ENCODE measurements at places on chromosomes 3 and 15.
A peak's percentile ranks its signal among the peaks of the same experiment; 100 is the strongest.

DNA sequence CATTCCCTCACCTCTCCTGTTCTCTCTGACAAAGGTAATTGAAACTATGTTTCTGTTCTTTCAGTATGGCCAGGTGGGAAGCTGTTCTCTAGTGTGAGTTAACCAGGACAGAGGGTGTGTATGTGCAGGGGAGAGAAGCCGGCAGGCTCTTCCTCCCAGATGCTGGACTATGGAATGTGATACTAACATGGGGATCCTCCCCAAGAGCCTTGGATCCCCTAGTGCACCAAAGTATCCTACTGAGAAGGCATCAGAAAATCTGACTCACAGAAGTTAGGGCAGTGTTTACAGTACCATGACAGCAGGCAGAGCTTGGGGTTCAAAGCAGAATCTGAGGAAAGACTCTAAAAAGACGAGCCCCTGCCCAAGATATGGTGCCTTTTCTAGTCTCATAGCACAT is 123.1 kb downstream of the APBA2 start:
- no peak for DNase-seq

- no peak for DNase-seq
These were observed 122.3 kb upstream of the MBNL1 start for GRCh38 chr3:152146461-152146860.

- DNase-seq: no peak
These were observed 1013.6 kb downstream of the ROBO1 start for GRCh38 chr3:78754066-78754743.

DNA sequence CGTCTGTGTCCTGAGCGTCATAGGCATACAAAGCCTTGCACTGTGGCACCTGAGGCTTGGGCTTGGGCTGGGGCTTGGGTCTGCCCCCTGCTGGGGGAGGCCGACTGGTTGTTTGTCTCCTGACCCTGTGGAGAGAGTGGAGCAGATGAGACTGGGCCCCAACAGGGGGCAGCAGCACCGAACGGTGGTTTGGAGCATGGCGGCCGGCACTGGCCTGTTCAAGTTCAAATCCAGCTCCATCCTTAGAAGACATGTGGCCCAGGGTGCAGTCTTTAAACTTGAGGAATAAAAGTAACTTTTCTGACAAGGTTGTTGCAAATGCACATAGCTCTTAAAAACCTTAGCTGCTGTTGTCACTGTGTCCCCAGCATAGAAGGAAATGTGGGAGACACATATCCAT is 33.3 kb downstream of the CCNB2 start:
- DNase-seq: no peak

GRCh38 chr15:93105485-93105884 is 16.5 kb upstream of the RGMA start:
- DNase-seq: no peak

DNA sequence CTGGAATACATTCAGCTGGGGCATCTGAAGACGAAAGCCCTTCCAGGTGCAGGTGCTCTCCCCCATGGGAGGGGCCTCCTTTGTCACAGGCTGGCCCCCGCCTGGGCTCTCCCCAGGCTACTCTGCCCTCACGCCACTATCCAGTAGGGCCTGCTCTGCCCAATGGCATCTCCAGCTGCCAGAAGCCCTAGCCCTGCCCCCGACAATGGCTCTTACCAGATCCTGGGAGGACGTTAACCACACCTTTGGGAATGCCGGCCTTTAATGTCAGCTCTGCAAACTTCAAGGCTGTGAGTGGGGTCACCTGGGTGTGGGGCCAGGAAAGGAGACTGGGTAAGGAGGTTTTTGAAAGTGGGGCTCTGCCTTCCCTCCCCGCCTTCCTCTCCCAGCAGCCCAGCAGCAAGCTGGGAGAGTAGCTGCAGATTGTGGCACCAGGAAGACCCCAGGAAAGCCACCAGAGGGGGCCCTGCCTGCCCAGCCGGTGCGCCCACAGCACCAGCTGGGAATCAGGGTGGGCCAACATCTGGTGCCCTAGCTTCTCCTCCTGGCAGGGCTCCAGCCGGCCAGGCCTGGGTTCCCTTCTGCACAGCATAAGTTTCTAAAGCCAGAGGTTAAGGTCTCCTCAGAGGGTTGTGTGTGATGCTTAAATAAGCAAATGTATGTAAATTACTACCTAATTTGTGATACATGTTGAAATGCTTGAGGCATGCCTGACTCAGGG is 40.4 kb upstream of the SLC41A3 start:
- no peak for DNase-seq

GRCh38 chr15:95410757-95411156 is 919.7 kb upstream of the NR2F2 start:
- no peak for DNase-seq

DNA sequence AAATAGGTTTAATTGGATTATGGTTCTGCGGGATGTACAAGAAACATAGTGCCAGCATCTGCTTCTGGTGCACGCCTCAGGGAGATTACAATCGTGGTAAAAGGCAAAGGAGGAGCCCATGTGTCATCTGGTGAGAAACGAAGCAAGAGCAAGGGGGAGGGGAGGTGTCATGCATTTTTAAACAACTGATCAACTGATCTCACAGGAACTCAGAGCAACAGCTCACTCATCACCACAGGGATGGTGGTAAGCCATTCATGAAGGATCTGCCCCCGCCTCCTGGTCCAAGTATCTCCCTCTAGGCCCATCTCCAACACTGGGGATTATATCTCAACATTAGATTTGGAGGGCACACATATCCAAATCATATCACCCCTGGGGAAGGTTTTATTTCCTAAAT is 42.1 kb upstream of the FGF7 start:
- no peak for DNase-seq

GRCh38 chr3:66304293-66304692 is 83.5 kb downstream of the SLC25A26 start:
- DNase-seq: no peak

DNA sequence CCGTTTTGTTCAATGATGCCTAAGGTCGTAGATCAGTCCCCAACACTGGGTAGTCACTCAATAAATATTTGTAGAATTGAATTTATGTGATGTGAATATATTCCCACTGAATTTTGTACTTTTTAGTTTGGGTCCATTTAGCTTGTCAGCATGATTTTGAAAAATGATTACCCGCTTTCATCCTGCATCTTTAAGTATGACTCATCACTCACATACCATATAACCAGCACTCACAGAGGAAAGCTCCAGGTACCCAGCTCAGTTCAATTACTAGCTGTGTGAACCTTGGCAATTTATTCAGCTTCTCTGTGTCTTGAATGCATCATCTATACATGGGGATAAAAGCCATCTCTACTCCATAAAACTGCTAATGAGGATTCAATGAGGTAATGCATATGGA is 2.2 kb upstream of the MLF1 start:
- DNase-seq: no peak

- DNase-seq: no peak
These were observed 21.8 kb downstream of the ATP2C1 start for GRCh38 chr3:130915567-130916292.

GRCh38 chr15:78915341-78916087 is 29.3 kb downstream of the CTSH start:
- no peak for DNase-seq

GRCh38 chr15:91924837-91925495 is 71.5 kb downstream of the SLCO3A1 start:
- DNase-seq: no peak

GRCh38 chr3:180332608-180333007 is 269.4 kb upstream of the TTC14 start:
- DNase-seq: no peak

DNA sequence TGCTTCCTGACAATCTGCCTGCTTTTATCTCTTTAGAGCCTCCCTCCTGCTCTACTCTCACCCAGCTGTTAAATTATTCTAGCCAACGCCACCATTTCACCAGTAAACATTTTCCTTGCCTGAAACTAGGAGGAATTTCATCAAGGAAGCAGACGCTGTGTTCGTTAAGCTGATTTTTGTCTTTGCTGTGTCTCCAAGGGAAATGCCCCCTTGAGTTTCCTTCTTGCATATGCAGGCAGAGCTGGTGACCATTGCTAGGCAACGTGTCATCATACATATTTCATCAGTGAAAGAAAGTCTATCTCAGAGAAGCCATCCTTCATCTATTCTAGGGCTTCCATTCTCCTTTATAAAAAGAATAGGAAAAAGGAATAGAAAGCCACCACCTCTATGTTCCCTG is 87.0 kb upstream of the ST8SIA2 start:
- DNase-seq: no peak

DNA sequence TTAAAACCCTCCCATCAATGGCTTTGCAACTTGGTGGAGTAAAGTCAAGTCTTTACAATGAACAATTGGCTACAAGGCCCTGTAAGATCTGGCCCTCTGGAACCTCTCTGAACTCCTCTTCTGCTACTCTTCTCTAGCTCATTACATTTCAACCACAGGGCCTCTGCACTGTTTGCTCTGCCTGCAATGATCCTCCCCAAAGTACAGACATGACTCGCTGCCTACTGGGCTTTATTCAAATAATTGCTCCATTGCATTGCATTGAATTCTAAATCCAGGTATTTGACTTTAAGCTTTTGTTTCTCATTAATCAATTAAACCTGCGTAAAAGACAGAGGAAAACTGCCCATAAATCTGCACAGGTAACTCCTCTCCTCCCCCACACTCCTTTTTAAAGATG is 96.7 kb downstream of the CD47 start:
- DNase-seq: no peak

DNA sequence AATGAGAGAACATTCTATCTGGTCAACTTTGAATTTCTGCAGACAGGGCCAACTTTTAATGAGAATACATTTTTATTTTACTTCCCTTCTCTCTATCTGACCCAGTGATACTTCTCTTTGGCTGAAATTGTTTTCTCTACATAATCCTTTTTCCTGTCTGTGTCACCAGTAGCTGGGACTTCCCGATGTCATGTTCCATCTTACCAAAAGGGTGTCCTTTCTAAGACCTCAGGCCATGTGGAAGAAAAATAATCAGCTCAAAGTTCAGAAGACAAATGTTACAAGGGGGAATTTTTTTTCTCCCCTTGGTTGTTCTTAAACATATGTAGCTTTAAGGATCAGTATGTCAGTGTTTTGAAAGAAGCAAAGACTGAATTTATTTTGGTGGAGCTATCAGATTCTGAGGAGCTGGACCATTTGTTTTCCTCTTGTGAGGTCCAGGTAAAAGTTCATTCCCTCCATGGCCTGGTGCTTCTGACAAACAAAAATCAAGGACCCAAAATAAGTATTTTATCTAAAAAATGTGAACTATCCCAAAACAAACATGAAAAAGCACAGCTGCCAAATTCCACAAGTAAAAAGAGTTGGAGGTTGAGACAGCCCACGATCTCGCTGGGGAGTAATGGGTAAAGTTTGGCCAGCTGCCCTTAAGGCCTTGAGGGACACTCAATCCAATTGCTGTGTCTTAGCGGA is 859.4 kb upstream of the NR2F2 start:
- no peak for DNase-seq

DNA sequence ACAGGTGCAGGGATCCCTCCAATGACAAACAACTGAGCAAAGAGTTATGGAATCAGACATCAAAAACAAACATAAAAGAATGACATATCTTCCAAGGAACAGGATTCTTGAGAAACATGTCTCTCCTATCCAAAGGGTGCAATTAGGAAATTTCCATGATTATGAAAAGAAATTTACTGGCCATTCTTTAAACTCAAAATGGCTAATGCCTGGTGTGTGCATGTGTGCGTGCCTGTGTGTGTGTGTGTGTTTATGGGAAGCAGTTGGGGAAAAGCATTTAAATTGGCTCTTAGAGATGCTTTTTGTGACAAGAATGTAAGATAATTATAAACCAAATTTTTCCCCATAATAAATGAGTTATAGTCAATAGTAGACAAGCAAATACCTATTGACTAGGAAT is 320.5 kb upstream of the THBS1 start:
- DNase-seq: no peak

GRCh38 chr3:50274371-50275104 is 4.3 kb upstream of the LSMEM2 start:
- peak; percentile 39 for DNase-seq

- no peak for DNase-seq
These were observed 339.0 kb upstream of the NR2E3 start for GRCh38 chr15:71471347-71471746.

GRCh38 chr15:78365917-78366316 is 25.8 kb downstream of the CRABP1 start:
- DNase-seq: no peak

DNA sequence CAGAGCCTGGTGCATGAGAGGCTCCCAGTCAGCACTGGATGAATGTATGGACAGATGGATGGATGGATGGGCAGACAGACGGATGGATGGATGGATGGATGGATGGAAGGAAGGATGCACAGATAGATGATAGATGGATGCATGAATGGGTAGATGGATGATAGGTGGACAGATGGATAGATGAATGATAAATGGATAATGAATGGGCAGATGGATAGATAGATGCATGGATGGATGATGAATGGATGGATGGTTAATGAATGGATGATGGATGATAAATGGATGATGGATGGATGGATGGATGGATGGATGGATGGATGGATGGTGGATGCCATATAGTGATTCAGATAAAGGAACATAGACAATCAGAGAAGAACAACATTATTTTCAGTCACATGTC is 71.0 kb downstream of the SLC6A11 start:
- no peak for DNase-seq

DNA sequence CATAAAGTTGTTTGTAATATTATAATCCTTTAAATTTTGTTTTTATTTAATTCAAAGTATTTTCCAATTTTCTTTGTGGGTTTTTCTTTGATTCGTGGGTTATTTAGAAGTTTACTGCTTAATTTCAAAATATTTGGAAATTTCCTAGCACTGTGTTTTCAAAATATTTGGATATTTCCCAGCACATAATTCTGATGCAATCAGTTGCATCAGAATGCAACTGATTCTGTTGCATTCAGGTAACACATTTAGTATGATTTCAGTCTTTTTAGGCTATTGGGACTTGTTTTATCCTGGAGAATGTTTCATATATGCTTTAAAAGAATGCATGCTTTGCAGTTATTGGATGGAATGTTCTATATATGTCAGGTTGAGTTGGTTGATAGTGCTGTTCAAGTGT is 18.2 kb upstream of the PRR23C start:
- DNase-seq: no peak

Data from posterior cingulate gyrus (tissue), 11 donors.